ENCODE measurements at places on chromosomes 13 and 19. TPM values are rescaled to one million over a fixed set of nuclear protein-coding genes. Genes with fewer than 3 reads are reported as not detected.

Gene SLITRK5
- total RNA-seq = 0.05 TPM

DNA sequence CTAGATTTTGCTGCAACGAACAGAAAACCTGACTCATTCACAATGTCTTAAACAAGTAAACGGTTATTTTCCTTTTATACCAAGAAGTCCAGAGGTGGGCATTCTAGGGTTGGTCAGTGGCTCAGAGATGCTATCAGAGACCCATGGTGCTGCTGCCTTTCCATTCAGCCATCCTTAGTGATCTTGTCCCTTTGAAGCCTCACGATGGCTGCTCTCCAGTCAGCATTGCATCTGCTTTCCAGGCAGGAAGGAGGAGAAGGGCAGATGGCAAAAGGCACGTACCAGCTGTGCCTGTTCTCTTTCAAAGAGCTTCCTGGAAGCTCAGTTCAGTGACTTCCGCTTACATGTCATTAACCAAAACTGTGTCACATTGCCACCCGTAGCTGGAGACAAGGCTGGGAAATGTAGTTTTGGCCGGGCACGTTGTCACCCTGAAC lies 30.1 kb downstream of the WDFY2 start:
- DNase-seq = peak; percentile 45

GRCh38 chr19:54724644-54725043 lies 402 bp downstream of the KIR3DL3 start:
- no peak for DNase-seq

- no peak for DNase-seq
Observed at GRCh38 chr13:72430923-72431322, 296.5 kb downstream of the MZT1 start.

DNA sequence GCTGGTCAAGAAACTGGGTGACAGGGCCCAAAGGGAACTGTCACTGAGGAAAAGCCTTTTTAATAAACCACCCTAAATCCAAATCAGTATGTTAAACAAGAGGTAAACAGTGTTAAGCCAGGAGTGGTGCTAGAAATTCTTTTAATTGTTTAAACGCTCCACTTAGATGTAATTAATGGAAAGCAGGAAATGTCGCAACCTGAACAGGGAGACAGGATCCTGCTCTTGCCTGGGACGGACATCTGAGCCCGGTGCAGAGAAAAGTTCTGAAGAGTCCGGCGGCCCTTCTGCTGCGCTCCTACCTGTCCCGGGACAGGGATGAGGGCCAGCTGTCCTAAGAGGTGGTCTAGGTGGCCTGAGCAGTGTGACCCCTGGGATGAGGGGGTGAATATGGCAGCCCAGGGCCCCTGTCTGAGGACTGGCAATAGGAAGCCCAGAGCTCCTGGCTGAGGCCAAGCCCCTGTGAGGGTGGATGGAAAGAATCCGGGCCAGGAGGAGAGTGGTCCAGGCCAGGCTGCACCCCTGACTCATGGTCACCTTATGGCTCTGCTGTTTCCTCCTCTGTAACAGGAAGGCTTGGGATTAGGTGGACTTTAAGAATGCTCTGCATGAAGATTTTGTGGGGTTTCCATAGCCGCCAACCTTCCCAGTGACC lies 112.8 kb upstream of the GJB6 start:
- no peak for DNase-seq

- DNase-seq = no peak
Observed at GRCh38 chr19:28614634-28615545, 598.1 kb downstream of the UQCRFS1 start.
